ENCODE measurements at places on chromosomes 7 and 10.

- no peak for DNase-seq
Observed at GRCh38 chr7:48041653-48041970, 6.3 kb downstream of the C7orf57 start.

DNA sequence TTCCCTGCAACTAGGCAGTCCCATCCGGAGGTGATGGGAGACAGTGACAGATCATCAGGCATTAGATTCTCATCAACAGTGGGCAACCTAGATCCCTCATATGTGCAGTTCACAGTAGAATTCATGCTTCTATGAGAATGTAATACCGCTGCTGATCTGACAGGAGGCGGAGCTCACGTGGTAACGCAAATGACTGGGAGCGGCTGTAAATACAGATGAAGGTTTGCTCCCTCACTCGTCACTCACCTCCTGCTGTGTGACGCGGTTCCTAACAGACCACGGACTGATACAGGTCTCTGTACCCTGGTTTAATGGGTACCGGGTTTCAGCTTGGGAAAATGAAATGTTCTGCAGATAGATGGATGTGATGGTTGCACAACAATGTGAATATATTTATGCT, 47.8 kb upstream of the PIK3AP1 start:
- DNase-seq = no peak

DNA sequence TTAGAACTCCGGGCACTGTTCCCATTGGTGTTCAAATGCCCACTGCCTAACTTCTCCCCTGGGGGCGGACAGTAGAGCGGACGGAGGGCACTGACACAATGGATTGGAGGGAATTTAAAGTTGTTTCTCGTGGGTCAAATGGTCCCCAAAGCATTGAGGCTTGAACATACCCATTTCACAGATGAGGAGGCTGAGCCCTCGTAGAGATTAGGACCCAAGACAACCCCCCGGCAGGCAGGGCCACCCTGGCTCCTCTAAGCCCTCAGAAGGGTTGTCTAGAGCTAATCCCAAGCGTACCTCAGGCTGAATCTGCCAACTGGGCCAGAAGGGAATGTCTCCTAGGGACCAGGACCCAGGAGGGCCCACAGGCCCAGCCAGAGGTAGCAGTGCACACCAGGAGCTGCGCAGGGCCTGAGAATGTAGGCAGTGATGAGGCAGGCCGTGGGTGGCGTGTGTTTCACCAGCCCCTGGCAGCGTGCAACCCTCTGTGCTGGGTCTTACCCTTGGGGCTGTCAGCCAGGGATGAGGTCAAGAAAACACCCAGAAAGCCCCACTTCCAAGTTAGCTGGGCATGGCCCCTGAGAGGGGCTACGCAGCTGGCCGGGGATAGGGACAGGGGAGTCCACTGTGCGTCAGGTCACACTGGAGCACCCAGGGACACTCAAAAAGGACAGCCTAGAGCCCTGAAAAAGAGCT, 5.8 kb downstream of the AIFM2 start:
- no peak for DNase-seq

GRCh38 chr10:123160311-123160980, 6.2 kb downstream of the BUB3 start:
- DNase-seq = no peak

DNA sequence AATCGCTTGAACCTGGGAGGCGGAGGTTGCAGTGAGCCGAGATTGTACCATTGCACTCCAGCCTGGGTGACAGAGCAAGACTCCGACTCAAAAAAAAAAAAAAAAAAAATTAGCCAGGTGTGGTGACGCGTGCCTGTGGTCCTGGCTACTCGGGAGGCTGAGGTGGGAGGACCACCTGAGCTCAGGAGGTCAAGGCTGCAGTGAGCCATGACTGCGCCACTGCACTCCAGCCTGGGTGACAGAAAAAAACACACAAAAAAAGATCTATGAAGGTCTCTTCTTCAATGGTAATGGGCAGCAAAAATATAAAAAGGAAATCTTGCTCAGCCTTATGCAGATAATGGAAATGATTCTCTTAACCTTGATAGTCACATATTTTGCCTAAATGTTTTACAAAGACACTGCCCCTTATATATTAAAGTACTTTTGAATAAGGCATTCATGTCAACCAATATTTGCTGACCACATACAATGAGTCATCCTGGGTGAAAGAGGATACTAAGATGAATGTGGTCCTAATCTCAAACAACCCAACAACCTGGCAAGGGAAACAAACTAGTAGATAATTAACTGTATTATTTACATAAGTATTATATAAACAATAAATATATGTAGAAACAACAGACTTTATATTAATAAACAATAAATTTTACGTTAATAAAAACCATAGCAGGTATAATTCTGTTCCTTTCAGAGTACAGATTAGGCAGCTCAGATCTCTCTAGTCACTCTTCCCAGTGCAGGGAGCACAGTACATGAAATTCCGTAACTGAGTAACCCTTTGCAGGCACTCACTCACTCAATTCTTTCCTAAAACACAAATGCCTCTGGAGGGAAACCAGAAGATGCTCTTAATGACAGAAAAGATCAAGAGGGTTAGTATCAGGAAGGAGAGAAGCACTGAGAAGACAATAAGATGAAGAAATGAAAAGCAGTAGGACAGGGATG, 8.1 kb downstream of the TOMM7 start:
- DNase-seq = no peak

- DNase-seq = no peak
Observed at GRCh38 chr7:45069444-45070253, 19.1 kb downstream of the NACAD start.

DNA sequence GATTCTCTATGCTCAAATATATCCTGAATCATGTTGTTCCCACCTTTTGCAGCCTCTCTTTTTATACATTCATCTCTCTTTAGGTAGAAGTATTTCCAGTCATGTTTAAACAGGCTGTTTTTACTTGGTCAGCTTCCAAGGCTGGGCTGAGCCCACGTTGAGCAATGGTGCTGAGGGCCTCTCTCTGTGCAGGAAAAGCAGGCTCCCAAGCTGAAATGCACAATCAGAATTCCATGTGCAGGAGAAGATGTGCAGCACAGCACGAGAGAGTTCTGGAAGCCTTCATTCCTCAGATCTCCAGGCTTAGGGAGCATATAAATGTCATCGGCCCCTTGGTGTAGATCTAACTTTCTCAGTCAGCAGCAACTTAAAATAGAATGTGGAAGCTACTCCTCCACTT, 588.5 kb downstream of the TNS3 start:
- no peak for DNase-seq

GRCh38 chr10:99325281-99325680, 3.9 kb upstream of the CNNM1 start:
- DNase-seq = no peak

DNA sequence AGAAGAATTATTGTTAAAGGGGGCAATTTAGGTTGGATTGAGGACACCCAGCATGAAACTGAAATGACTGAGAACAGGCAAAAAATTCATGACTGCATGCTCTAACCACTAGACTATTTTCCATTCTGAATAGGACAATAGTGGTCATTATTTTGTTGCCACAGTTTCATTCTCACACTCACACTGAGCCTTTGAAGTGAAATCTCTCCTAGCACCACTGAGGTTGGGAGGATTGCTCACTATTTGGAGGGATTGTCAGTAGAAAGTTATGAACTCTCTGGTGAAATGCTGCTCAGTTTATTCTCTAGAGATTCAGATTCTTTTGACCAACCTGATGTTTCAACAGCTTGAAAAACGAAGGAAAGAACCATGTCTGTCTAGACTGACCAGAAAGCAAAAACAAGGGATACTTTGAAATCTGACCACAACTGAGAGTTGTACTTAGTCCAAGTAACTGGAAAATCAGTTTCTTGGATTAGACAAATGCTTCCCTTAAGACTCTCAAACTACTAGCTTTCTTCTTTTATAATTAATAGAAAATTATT, 191.2 kb downstream of the DYNC1I1 start:
- no peak for DNase-seq

GRCh38 chr10:18233775-18234174, 93.6 kb downstream of the CACNB2 start:
- no peak for DNase-seq

GRCh38 chr10:51343391-51343790, 269.1 kb downstream of the PRKG1 start:
- no peak for DNase-seq

DNA sequence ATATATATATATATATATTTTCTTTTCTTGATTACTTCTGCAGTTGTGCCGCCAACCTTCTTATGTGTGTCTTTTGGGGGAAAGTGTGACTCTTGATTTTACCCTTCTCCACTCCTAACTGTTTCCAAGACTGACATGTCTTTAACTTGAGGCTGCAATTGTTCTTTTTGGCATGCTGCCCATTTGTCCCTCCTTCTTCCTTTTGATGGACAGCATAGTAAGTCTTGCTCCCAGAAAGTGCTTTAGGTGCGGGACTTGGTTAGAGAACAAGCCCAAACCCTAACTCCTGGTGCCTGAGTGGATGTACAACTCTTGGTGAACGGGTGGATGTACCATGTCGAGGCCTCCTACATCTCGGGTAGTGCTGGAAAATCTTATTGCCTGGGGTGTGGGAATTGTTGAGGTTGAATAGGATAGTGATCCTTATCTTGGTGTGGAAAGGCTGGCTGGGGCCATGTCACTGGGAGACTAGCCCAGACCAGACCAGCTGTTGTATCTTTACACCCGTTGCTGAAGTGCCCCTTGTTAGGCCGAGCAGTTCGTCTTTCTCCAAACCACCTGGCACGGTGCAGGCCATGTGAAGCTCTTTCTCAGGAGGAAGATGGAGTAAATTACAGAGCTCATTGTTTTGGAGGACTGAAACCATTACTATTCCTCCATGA, 16.3 kb downstream of the TCF7L2 start:
- DNase-seq = no peak

DNA sequence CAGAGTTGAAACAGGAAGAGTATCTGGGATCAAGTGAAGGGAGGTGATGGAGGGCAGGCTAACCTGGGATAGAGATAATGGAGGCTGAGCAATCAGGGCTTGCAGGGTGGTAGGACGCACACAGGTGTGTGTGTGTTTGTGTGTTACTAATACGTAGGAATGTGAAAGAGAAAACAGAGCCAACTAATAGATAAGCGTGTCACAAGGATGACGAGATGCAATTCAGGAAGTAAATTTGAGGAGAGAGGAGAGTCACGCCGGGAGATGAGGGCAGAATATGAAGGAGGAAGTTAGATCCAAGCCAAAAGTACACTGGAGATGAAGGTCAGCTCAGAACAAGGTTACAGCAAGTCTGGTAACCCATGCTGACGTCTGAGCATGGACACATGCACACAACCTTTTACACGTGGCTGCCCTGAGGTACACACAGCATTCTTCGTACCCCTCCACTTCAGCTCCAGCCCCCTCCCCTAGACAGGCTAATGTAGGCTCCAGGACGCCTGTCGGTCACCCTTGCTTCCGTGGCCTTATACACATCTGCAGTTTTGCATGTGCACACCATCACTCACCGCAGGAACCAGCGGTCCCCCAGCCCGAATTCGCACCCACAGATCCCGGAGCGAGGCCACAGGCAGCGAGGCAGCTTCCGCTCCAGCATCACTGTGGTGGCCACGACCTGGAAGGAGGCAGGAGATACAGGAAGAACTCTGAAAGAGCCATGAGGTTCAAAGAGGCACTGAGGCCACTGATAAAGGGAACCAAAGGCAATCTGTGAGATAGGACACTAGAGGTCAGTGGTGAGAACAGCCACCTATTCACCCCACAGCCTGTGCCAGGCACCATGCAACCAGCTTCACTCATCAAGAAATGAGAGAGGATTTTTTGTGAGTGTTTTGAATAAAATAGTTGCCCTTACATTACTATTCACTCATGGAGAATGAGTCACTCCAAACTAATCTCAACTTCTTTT, 23.7 kb upstream of the TRPV6 start:
- DNase-seq = no peak

DNA sequence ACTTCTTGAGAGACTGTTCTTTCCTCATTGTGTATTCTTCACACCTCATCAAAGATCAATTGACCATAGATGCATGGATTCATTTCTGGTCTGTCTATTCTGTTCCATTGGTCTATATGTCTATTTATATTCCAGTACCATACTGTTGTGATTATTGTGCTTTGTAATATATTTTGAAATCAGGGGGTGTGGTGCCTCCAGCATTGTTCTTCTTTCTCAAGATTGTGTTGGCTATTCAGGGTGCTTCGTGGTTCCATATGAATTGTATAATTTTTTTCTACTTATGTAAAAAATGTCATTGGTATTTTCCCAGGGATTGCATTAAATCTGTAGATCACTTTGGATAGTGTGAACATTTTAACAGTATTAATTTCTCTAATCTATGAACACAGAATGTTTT, 106.5 kb downstream of the EPC1 start:
- no peak for DNase-seq

DNA sequence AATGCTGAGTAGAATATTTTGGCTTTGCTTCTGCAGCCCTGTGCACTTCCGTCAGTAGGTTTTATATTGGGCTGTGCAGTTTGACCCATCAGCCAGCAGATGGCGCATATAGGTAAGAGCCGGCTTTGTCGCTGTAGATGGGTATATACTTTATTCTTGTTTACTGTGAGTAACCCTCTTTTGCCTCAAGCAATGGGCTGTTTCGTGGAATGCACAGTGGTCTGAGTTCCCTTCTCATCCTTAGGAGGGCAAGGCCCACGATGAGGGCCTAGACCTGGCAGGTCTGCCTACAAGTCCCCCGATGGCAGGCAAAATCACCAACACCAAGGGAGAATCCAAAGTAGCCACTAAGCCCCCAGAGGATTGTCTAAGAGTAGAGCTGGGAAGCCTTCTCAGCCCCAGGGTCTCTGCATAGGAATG, 1002.9 kb upstream of the KCND2 start:
- DNase-seq = no peak

GRCh38 chr7:133053321-133053891, 28.5 kb downstream of the CHCHD3 start:
- DNase-seq = no peak

DNA sequence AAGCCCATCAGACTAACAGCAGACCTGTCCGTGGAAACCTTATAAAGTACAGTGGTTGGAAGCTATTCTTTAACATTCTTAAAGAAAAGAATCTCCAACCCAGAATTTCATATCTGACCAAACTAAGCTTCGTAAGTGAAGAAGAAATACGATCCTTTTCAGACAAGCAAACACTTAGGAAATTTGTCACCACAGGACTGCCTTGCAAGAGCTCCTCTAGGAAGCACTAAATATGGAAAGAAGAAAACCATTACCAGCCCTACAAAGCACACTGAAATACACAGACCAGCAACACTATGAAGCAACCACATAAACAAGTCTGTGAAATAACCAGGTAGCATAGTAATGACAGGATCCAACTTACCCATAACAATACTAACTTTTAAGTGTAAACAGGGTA, 177.7 kb upstream of the PRSS1 start:
- no peak for DNase-seq

GRCh38 chr7:41705109-41705901, 2.4 kb upstream of the INHBA start:
- peak; percentile 12 for DNase-seq

Measured in activated CD8-positive, alpha-beta memory T cell treated with anti-CD3 and anti-CD28 coated beads for 1 hour (primary cell).